ENCODE measurements at places on chromosomes 11 and 22.

GRCh38 chr11:46388619-46389449, 2.7 kb downstream of the CHRM4 start:
- DNase-seq = peak; percentile 36

- no peak for DNase-seq
These were observed 8.8 kb downstream of the SLC43A3 start for GRCh38 chr11:57418131-57418530.

DNA sequence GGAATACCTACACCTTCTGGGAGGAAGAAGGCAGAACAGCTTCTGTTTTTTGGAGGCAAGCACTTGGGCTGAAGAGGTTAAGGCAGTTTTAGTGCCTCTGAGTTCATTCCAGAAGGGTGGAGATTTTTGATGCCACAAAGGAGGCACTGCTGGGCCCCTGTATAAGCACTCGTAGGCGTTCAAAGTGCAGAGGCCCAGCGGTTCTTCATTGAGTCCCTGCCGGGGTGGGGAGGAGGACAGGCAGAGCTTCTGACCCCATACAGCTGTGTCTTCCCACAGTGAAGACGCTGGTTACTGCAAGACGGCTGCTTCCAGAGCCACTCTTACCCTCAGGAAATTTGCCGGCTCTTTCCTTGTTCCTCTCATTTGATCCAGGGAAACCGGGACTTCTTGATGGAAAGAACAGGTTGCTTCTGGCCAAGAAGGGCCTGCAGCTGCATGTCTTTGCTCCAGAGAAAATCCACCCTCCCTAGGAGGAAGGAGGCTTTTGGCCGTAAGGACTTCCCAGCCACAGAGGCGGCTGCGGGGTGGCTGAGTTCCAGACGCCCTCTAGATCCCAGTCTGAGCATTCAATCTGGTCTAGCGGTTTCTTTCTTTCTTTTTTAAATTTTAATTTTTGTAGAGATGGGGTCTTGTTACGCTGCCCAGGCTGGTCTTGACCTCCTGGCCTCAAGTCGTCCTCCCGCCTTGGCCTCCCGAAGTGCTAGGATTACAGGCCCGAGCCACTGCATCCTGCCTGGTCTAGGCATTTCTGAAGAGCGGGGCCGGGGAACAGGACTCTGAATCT, 9.4 kb downstream of the ADAMTS15 start:
- DNase-seq = no peak

DNA sequence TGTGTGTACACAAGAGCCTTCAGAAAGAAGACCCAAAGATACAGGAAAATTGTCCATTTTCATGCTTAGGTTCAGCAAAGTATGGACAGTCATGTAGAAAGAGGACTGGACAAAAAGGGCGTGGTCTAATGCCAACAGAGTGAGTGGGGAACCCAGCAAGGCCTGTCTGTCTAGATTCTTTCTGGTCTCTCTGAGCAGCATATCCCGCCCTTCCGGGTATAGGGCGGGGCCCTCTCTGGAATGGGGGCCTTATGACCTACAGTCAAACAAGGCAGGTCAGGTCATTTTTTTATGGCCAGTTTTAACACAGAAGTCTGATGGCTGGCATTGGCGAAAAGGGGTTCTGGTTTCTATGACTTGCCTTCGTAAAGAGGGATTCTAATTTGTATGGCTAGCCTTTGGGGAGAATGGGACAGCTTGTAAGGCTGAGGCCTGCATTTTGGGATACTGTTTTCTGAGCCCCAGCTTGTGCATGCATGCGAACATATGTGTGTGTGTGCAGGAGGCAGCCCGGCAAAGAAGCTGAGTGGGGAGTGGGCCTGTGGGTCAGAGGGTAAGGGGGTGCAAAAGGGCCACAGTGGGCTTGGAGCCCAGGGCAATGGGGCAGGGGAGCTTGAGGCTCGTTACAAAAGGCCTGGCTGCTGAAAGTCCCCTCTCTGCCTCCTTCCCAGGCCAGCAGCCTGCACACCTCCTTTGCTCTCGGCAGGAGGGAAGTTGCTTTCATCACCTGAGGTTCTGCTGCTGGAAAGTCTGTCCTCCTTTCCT, 130.5 kb upstream of the B3GAT1 start:
- DNase-seq = no peak

DNA sequence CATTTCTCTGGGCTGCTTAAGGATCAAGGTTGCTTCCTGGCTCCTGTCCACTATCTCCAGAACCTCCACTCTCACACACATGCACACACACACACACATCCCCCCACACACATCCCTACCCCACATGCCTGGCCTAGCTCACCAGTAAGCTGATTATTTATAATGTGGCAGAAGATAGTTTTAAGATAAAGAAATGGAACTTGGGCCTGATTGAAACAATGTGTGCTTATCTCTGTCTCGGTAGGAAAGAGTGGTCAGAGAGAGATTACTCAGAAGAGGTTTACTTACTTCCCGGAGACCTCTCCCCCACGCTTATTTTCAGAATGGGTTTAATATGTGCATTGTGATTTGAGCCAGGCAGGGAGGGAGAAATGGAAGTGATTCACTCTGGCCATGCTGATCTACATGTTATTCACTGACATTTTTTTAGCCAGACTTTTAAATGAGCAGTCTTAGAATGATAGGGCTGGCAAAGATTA, 422.4 kb downstream of the TENM4 start:
- DNase-seq = peak; percentile 2

GRCh38 chr22:42960531-42961399, 54.2 kb downstream of the PACSIN2 start:
- DNase-seq = no peak

GRCh38 chr11:45383224-45383623, 97.1 kb upstream of the SYT13 start:
- no peak for DNase-seq

- no peak for DNase-seq
These were observed 64.7 kb downstream of the KCNQ1 start for GRCh38 chr11:2509481-2510001.

GRCh38 chr11:120562806-120563425, 51.4 kb downstream of the GRIK4 start:
- no peak for DNase-seq

- no peak for DNase-seq
These were observed 11.2 kb downstream of the EIF4G2 start for GRCh38 chr11:10797531-10797930.

GRCh38 chr11:86197448-86197847, 47.1 kb upstream of the EED start:
- no peak for DNase-seq

- DNase-seq = no peak
These were observed 3.2 kb upstream of the PRR5 start for GRCh38 chr22:44698531-44699421.

GRCh38 chr22:31046539-31047226, 34.4 kb upstream of the SMTN start:
- peak; percentile 22 for DNase-seq

DNA sequence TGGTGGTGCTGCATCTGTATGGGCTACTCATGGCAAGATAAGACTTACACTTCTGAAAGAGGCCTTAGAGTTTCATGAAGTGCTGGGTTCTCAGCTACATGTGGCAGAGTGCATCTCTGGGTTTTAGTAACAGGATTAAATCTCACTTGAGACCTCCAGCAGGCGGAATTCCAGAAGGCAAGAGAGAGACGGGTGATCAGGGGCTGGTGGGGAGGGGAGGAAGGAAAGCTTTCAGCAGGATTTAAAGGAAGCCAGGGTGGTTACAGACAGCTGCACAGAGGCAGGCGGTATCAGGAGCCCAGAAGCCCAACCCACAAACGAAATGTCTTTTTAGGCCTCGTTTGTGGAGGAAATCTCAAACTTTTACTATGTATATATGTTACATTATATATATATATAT, 56.2 kb upstream of the CD82 start:
- DNase-seq = no peak

DNA sequence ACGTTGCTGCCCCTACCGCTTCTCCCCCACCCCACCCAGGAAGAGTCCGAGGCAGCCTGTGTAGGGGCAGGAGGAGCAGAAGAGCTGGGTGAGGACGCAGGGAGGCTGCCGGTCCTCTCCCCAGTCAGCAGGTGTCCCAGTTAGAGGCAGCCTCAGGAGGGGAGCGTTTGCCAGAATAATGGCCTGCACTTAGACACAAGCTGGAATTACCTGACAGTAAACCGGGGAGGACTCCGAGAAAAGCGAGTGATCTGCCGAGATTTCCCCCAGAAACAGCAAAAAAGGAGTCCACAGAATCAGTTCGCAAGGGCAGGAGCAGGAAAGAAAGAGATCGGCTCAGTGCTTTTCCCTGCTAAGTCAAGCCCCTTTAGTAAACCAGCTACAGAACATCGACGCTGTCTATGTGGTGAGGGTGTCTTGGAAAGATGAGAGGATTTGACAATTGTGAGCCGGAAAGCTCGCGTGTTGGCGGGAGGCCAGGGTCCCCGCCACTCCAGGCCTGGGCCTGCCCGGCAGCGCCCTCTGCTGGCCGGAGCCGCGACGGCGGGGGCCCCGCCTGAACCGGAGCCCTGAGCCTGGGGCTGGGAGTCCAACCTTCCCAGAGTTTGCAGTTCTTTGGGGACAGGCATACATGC, 17.7 kb upstream of the THRSP start:
- peak; percentile 93 for DNase-seq

DNA sequence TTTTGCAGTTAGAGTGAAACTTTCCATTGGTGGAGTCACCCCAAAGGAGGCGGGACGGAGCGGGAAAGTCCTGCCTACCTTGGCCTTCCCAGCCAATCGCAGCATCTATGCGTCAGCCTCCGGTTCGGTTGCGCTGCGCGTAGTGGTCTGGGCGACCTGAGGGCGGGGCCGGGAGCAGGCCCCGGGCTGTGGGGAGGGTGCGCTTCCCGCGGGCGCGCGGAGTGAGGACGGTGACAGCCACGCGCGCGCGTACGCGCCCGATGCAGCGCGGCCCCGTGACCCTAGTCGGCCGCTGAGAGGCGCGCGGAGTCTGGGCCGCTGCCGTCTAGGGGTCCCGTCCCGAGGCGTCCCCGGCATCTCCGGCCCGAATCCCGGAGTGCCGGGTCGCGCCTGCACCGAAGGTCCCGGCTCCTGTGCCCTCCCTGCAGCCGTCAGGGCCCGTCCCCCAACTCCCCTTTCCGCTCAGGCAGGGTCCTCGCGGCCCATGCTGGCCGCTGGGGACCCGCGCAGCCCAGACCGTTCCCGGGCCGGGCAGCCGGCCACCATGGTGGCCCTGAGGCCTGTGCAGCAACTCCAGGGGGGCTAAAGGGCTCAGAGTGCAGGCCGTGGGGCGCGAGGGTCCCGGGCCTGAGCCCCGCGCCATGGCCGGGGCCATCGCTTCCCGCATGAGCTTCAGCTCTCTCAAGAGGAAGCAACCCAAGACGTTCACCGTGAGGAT, at the start of gene NF2:
Gene NF2 (plus strand): TSS at position 276 of the 718 bp plus-strand sequence. CDS start 366 bp downstream, at position 642.
- peak; percentile 95 for DNase-seq

GRCh38 chr22:47225080-47225930, 462.9 kb downstream of the TBC1D22A start:
- no peak for DNase-seq

- DNase-seq = no peak
These were observed 107.0 kb downstream of the SHANK2 start for GRCh38 chr11:71145368-71145767.

DNA sequence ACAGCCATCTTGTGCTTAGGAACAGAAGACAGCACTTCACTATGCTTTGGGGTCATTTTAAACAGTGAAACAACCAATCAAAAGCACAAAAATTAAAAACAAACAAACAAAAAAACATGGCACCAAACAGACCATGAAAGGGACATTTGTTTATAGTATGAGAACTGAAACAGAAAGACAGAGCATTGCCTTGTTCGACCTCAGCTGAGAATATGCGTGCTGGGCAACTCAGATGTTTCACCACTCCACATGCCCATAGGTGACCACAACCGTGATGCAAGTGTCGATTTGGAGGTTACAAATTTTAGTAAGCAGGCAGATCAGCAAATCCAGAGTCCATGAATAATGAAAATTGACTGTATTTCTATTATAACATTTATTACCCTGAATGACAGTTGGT, 30.0 kb downstream of the NNMT start:
- DNase-seq = no peak

- no peak for DNase-seq
These were observed 33.7 kb upstream of the TH start for GRCh38 chr11:2205214-2205720.

DNA sequence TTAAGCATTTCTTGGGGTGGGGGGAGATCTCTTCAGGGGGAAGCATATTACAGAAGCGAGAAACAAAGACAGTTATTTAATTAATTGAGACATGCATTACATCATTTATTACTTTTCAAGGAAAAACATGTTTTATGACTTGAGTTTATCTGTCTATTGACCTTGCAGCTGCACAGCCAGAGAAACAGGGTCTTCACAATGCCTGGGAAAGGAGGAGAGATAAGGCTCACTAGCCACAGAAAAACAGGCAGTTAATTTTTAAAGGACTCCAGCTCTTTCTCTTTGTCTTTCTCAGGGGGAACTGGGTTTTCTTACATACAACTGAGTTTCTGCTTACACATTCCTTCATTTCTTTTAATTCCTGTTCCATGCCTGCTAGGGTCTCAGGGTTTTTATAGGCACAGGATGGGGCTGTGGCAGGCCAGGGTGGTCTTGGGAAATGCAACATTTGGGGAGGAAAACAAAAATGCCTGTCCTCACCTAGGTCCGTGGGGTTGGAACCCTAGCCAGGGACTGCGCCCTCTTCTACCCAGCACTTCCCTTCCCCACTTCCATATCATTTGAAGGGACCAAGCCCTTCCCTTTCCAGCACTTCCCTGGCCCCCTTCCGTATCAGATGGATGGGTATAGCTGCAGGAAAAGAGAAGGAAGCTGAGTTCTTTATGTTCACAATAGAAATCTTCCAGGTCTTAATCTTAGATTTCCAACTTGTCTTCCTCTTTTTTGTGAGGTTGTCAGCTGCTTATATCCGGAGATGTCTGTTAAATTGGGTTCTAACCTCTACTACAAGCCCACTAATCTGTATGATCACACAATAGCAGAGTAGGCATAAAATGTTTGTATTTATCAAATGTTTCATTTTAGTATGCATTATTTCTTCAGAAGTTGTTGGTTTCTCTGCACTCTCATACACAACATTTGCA, 38.3 kb downstream of the BIRC2 start:
- no peak for DNase-seq

DNA sequence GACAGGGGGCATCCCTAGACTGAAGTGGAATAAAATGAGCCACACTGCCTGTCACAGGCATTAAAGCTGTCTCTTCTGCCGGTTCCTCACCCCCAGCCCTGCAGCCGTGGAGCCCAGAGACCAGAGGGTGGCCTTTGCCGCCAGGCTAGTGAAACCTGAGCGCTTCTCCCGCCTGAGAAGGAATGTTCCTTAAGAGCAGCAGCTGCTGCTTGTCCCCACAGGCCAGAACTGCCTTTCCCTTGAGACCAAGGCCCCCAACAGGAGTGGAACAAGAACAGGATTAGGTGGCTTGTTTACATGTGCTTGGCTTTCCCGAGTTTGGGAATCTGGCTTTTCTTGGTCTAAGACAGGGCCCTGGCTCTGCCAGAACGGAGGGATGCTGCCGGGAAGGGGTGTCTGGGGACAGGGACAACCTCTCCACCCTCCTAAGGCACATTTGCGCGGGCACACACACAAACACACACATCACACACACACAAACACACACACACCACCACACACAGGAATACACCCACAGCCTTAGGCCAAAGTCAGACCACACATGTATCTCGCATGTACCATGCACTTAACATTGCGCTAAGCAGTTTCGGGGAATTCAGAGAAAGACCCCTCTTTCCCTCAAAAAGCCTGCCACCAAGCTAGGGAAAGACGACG, 91.8 kb downstream of the FEZ1 start:
- DNase-seq = no peak
